Hypothalamus (tissue), 51 donors: ENCODE measurements at places on chromosomes 3 and 15.

- no peak for DNase-seq
These were observed 32.0 kb downstream of the TRPM1 start for GRCh38 chr15:31069360-31070000.

GRCh38 chr3:3553236-3553635, 246.0 kb upstream of the LRRN1 start:
- DNase-seq = no peak

GRCh38 chr15:58957101-58957973, 23.9 kb upstream of the SLTM start:
- no peak for DNase-seq

GRCh38 chr15:100879464-100880138, at the start of gene ALDH1A3:
Gene ALDH1A3, plus strand, starts transcription at chr15:100879831. Its CDS starts 77 bp downstream, at chr15:100879908.
- no peak for DNase-seq

GRCh38 chr3:126982471-126983175, at the start of gene PLXNA1:
Gene PLXNA1, plus strand, starts transcription at chr3:126983115. Its CDS starts 5,479 bp downstream, at chr3:126988594.
- no peak for DNase-seq

DNA sequence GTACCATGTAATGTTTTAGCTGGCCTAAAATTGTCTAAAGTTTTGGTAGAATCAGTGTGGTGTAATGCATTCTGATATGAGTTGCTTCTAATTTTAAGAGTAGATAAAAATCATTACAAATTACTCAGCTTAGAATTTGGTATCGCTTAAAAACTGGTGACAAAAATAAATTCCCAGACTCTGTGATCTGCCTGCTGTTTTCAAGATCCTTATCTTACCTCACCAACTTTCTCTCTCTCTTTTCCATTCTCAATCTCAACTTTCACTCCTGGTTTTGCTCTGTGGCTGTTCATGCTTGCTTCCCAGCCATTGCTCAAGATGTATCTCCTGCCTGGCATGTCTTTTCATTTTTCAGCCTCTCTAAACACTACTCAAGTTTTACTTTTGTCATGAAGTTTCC, 45.7 kb downstream of the TCF12 start:
- DNase-seq = no peak

- DNase-seq = no peak
These were observed 15.1 kb downstream of the XXYLT1 start for GRCh38 chr3:195255571-195256501.

DNA sequence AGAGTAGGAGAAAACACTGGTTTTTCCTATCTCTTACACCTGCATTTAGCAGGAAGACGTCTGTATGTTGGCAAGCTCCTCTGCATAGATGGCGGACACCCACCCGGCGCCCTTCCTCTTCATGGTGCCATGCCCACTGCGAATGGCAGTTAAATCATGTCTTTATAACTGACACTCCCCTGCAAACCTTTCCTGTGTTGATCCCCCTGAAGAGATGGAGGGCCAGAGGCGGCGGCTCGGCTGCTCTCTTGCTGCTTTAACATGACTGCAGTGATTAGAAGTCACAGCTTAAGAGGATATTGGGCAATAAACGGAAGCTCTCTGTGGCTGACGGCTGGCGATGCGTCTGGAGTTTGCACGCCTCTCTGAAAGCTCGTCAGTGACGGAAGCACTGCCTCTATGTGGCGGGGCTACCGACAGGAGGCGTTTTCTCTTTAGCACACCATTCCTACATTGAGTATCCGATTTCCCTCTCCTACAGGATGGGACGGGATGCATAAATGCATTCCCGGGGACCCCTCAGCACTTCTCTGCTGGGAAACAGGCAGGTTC, 25.5 kb upstream of the SNRPA1 start:
- DNase-seq = no peak

DNA sequence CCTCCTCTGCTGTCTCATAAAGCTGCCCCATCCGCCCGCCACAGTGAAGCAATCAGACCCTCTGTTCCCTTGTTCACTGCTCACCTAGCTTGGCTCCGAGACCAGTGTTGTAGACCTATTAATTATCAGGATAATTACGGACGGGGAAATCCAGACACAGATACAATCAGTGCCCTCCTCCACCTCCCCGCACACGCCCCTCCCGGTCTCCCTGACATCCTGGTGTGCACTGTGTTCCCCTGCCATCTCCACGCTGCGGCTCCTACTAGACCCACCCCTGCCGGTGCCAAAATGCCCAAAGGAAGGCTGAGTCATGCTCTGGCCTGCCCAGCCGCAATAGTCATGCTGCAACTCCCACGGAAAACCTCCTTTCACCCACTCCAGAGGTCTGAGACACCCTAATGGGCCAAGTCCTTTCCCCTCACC, 277.3 kb upstream of the TLE3 start:
- no peak for DNase-seq

DNA sequence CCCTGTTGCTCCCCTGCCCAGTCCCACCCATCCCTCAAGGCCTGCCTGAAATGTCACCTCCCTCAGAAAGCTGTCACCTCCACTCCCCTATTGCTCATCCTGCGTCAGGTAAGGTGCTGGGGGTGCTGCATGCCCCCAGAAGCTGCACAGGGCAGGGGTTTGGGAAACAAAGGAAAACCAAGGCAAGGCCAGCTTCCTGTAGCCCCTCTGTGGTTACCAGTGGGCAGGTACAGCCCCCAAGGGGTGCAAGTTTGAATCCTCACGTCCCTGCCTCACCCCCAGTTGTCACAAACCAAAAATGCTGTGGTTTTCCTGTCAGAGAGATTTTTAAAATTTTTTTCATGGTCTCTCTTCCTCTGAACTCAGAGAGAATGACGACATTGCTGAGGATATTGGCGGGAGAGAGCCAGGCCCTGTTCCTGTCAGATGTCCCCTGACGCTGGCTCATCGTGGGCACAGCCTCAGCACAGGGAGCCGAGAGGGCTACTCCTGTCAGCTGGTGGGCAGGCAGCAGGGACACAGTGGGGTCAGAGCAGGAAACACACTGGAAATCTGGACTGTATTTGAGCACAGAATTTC, 27.0 kb downstream of the PSTPIP1 start:
- DNase-seq = no peak

DNA sequence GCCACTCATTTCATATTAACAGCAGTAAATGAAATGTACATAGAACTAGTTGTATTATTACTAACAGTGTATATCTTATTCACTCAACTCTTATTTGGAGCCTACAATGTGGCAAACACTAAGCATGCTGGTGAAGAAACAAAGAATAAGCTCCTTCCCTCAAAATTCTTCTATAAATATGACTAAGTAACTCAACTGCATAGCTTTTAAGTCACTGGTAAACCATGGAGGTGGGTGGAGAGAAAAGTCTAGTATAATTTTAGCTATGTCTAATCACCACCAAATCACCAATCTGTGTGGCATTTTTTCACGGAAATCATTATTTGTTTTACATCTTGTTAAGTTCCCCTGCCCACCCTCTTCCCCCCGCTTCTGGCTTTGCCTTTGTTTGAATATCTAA, 17.5 kb downstream of the COPS2 start:
- DNase-seq = no peak

- no peak for DNase-seq
These were observed 737.5 kb upstream of the LMCD1 start for GRCh38 chr3:7764115-7764514.

GRCh38 chr3:40247714-40248454, 61.6 kb upstream of the EIF1B start:
- no peak for DNase-seq

- no peak for DNase-seq
These were observed 94.8 kb downstream of the PRICKLE2 start for GRCh38 chr3:64130436-64130835.
